ENCODE measurements at places on chromosomes 3 and 15.

DNA sequence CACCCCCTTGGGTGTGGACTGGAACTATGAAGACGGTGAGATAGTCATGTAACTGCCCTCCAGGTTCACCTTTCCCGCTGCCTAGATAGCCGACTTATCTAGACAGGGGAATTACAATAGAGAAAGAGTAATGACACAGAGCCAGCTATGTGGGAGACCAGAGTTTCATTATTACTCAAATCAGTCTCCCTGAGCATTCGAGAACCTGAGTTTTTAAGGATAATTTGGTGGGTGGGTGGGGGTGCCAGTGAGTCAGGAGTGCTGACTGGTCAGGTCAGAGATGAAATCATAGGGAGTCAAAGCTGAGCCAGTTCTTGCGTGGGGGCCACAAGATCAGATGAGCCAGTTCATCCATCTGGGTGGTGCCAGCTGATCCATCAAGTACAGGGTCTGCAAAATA lies 19.7 kb upstream of the DNAJC19 start:
- no peak for DNase-seq

DNA sequence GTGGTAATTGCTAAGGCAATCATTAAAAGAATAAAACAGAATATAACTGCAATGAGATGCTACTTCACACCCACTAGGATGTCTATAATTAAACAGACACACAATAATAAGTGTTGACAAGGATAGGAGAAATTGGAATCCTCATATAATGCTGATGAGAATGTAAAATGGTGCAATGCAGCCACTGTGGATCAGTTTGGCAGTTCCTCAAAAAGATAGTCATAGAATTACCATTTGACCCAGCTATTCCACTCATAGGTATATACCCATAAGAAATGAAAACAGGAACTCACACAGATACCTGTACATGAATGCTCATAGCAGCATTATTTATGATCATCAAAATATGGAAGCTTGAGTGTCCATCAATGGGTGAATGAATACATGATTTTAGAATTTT lies 9.6 kb upstream of the RNF111 start:
- no peak for DNase-seq

DNA sequence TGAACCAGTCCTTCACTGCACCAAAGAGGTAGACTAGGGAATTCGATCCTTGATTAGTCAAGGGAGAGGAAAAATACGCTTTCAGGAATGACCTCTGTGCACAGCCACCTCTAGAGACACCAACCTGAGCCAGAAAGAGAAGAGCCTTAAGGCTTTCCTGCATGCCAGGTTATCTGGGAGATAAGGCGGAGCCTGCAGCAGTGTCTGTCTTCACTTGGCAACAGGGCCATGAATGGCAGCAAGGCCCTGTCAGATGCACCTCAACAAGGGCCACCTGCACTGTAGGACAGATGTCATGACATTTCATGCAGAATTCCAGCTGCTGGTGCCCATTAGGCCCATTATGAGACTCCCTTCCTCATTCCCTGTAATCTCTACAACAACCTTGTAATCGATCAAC lies 88.1 kb downstream of the MEX3B start:
- DNase-seq: no peak

DNA sequence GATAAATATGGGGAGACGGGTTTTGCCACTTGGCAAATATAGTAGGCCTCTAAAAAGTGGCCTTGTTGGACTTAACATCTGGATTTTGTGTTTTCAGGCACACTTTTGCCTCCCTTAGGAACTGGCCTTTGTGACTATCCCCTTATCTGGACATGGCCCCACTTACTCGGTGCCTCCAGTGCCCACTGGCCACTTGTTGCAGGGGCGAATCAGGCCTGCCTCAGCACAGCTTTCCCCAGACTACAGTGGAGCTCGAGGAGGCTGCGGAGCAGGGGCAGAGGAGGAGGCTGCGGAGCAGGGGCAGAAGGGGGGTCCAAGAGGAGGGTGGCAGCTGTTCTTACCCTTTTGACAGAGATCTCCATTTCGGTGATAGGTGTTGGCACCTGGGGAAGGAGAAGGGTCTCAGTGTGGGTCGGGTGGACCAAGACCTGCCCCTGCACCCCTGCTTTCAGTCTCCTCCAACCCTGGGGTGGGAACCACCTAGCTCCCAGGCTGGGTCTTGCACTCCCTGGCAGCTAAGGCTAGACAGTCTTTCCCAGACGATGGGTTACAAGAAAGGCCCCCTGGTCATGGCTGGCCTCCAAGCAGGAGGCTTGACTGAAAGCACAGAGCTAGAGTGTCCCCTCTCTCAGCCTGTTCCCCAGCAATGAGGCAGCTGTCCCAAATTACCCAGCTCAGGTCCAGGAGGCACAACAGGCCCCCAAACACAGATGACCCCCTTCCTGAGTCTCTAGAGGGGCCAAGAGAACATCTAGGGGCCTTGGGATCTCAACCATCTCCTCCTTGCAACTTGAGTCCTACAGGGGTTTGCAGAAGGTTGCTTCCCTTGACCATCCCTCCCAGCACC lies 6.1 kb downstream of the SEMA3G start:
- DNase-seq: no peak

- no peak for DNase-seq
Observed at GRCh38 chr15:48798319-48798718, 12.6 kb downstream of the CEP152 start.

DNA sequence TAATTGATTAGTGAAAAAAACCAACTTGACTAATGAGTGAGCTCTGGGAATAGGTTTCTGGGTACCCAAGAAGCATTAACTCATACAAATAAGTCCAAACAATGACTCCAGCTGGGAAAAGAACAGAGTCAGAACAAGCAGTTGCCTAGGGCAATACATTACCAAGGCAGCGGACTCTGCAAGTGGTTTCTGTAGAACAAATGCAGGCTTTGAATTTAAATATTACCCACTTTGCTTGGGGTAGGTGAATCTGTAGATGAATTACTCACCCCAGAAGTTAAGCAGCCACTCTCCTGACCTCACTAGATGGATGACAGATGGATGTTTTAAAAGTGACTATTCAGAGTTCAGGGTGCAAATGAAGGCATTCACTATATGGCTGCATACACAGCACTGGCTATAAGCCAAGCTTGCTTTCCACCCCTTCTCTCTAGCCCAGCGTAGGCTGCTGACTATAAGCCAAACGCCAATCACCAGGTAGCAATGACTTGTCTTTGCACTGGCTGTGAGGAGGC lies 73.1 kb upstream of the BHLHE40 start:
- no peak for DNase-seq

DNA sequence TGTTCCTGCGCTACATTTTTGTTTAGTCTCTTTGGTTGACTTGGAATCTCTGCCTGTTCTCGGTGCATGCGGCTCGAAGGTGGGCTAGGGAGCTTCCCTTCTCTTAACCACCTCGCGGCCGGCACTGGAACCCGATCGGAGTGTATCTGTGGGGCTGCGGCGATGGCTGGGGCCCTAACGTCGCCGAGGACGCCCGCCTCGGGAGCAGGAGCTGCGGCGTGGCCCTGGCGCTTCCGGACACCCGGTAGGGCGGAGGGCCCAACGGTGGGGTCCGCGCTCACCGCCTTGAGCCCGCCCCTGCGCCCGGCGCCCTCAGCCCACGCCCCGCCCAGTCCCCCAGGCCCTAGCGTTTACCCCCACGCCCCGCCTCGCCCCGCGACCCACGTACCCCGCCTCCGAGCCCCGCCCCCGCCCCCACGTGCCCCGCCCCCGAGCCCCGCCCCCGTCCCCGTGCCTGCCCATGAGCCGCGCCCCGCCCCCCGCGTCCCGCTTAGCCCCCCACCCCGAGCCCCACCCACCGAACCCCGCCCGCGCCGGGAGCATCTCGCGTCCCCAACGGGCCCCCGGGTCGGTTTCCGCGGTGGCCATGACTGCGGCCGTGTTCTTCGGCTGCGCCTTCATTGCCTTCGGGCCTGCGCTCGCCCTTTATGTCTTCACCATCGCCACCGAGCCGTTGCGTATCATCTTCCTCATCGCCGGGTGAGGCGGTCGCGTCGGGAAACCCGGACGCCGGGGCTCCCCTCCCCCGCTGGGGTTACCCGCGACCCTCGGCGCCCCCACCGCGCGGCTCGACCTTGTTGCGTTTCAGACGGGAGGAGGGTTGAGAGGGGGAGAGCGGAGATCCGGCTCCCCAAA lies at the start of gene APH1B:
TSS of gene APH1B (plus strand) at position 568 of the 855 bp plus-strand sequence. CDS start at position 587, 19 bp downstream.
- peak; percentile 68 for DNase-seq

- DNase-seq: no peak
Observed at GRCh38 chr3:160638184-160638583, 38.8 kb upstream of the ARL14 start.

- no peak for DNase-seq
Observed at GRCh38 chr3:121963608-121964007, 58.4 kb downstream of the ILDR1 start.

GRCh38 chr3:197305854-197306253 lies 7.4 kb upstream of the DLG1 start:
- peak; percentile 23 for DNase-seq

DNA sequence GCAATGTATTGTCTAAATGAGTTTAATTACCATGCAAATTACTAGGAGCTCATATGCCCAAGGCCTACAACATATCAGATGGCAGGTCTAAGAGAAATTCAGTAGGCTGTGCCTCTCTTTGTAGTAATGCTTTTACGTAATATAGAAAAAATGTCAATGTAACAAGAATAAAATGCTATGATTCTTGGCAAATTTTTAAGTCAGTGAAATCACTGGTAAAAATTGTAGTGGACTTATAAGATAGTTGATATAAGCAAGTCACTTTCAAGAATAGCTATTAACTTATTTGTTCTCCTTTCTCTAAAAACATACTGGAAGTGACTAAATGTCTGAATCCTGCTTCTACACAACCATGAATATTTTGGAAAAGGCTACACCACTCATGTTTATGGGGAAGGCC lies 707.8 kb downstream of the TUSC7 start:
- no peak for DNase-seq

GRCh38 chr3:108598375-108598774 lies 8.9 kb downstream of the DZIP3 start:
- DNase-seq: no peak

- no peak for DNase-seq
Observed at GRCh38 chr3:166634091-166634746, 745.9 kb downstream of the ZBBX start.

GRCh38 chr3:151201051-151201730 lies 1.8 kb downstream of the GPR171 start:
- DNase-seq: no peak

- no peak for DNase-seq
Observed at GRCh38 chr3:172643506-172644179, 67.2 kb downstream of the NCEH1 start.

GRCh38 chr15:52254391-52254790 lies 41.2 kb downstream of the MYO5C start:
- no peak for DNase-seq

- DNase-seq: no peak
Observed at GRCh38 chr15:51377038-51377786, 35.8 kb downstream of the GLDN start.

- no peak for DNase-seq
Observed at GRCh38 chr3:111610189-111610588, 15.0 kb upstream of the ZBED2 start.

DNA sequence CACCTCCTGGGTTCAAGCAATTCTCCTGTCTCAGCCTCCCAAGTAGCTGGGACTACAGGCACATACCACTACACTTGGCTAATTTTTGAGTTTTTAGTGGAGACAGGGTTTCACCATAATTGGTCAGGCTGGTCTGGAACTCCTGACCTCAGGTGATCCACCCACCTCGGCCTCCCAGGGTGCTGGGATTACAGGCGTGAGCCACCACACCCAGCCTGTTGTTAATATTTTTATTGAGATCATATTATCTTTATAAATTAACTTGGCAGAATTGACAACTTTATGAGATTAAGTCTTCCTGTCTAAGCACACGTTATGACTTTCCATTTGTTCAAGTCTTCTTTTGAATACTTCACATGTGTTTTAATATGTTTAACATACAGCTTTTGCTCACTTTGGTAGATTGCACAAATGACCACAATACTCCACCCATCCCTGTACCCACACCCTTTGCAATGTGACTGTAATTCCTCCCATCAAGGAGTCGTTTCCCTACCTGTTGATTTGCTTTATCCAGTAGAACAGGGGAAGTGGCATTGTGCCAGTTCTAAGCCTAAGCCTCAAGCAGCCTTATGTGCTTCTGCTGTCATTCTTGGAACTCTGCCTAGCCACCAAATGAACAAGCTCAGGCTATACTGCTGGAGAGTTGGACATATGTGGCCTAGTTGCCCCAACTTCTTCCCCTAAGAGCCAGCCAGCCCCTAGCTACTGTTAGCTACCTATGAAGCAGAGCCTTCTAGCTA lies 8.2 kb downstream of the XYLB start:
- no peak for DNase-seq

DNA sequence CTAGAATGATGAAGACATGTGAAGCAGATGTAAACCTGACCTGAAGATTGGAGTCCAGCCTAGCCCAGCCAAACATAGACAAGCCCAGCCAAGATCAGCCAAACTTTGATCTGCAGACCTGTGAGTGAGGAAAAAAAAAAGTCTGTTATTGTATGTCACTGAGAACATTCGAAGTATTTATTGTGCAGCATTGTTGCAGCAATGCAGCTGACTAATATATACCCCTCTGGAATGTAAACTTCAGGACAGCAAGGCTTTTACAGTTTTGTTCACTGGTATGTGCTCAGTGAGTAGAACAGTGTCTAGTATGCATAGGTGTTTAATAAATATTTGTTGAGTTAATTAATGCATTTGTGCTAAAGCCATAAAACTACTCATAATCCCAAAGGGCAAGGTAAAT lies 23.4 kb downstream of the TMEM202 start:
- no peak for DNase-seq

DNA sequence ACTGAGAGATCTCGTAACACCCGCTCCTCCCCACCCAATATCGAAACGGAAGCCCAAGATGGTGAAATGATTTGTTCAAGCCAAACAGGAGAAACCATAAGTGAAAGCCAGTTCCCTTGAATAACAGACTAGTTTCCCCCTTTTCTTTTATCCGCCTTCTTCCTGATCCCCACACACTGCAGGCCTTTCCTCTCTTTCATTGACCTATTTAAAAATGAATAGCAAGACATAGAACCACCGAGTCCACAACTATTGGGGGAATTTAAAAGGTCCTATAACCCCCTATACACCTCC lies 382 bp upstream of the COX17 start:
- no peak for DNase-seq

DNA sequence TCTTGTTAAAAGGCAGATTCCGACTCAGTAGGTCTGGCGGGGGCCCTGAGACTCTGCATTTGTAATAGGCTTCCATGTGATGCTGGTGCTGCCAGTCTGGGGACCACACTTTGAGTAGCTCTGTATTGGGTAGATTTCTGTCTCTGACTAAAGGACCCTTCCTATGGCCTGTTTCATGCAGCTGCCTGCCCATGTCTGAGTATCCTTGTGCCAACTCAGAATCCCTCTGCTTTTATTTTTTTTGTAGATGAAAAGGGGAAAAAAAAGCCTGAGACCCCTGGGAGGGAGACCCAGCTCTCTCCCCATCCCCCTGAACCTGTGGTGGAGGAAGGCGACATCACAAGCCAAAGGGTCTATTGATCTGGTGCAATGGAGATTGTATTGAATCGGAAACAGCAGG lies 81.9 kb downstream of the EBLN2 start:
- no peak for DNase-seq

All from activated naive CD4-positive, alpha-beta T cell treated with anti-CD3 and anti-CD28 coated beads, Interleukin-2, amount 50 U/mL, for 72 hours (primary cell).